ENCODE measurements at places on chromosomes 1 and 21. TPM values are rescaled to one million over a fixed set of nuclear protein-coding genes. Genes with fewer than 3 reads are reported as not detected.

Gene FCRL2
- total RNA-seq: not detected

Gene MX2
- total RNA-seq: 0.97 TPM

Gene AVPR1B
- not detected for total RNA-seq

Gene UTS2
- total RNA-seq: not detected

GRCh38 chr1:14666373-14666772 lies 67.9 kb downstream of the KAZN start:
- DNase-seq: no peak

GRCh38 chr1:110565565-110565964 lies 40.6 kb downstream of the KCNA2 start:
- DNase-seq: no peak

GRCh38 chr1:49995734-49996133 lies 28.0 kb downstream of the AGBL4 start:
- DNase-seq: no peak

- DNase-seq: no peak
Observed at GRCh38 chr1:158285756-158286241, 3.9 kb upstream of the CD1C start.

GRCh38 chr1:112688781-112689193 lies 14.3 kb downstream of the MOV10 start:
- peak; percentile 43 for DNase-seq

GRCh38 chr1:19525607-19526545 lies 40.5 kb upstream of the CAPZB start:
- DNase-seq: no peak

DNA sequence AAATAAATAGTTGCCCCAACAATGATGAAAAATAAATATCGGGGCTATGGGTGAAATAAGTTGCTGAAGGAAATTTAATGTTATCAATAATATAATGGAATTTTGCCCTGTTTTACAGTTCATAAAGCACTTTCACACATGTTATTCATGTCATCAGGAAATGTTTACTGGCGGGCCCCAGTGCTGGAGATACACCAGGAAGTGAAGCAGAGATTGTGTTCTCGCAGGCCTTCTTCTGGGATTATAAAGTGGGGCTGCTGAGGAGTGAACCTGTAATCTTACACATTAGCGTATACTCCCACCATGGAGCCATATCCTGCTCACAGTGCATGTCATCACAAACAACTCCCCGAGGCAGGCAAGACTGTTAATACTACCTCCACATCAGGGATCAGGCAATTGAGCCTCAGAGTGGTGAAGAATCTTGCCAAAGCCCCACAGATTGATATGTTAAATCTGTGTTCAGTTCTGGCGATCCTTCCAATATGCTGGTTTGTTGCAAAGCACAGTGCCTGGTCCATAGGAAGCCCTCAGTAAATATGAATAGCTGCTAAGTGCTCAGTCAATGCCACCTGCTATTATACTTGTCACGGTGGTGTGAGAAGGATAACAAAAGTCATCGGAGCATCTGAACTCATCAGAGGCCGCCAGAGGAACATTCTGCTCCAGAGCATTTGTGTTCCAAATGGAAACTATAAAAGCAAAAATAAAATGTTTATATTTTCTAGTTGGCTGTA lies 104.4 kb upstream of the UBE2U start:
- no peak for DNase-seq

GRCh38 chr1:237814319-237814924 lies 76.3 kb downstream of the ZP4 start:
- DNase-seq: peak; percentile 8

- no peak for DNase-seq
Observed at GRCh38 chr1:177219554-177220458, 49.0 kb downstream of the BRINP2 start.

GRCh38 chr21:14548779-14549178 lies 2.7 kb upstream of the SAMSN1 start:
- peak; percentile 22 for DNase-seq

GRCh38 chr1:5571861-5572401 lies 420.3 kb downstream of the NPHP4 start:
- DNase-seq: no peak

- DNase-seq: peak; percentile 85
Observed at GRCh38 chr1:160284220-160284781, 632 bp downstream of the PEX19 start.

DNA sequence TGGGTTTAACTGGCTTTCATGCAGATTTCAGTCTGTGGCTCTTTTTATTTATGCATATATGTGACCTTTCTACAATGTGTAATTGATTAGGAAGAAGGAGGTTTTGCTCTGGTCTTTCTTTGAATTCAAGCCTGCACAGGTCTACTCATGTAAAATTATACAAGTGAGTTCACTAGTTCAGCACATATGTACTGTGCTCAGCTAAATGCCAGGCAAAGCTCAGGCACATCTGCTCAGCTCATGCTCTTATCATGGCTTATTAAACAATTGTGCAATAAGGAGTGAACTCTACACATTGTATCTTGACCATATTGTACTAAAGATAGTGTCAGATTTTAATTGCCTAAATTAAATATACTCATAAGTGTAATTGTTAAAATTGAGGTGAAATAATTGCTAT lies 378.4 kb downstream of the ADGRL2 start:
- no peak for DNase-seq

GRCh38 chr1:6343506-6344405 lies 49.8 kb downstream of the ACOT7 start:
- DNase-seq: peak; percentile 77

- no peak for DNase-seq
Observed at GRCh38 chr1:112335351-112335750, 60.7 kb upstream of the CTTNBP2NL start.

Data from fibroblast of villous mesenchyme (primary cell).